CD4-positive, alpha-beta T cell treated with Interleukin-4 for 4 hours (primary cell): ENCODE measurements at places on chromosomes 1 and 21.

DNA sequence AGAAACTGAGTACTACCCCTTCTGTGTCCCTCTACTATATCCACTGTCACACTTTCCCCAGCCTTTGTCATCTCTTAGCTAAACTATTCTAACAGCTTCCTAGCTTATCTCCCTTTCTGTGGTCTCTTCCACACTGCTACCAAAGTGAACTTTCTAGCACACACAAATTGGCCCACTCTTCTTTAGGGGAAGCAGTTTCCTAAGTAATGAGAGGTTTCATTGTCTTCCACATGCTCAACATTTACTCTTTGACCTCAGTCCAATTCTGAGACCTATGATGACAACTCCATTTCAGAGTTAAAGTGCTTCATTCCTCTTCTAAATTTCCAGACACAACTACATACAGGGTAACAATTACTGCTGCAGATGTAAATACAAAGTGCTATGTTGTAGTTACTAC is 32.9 kb downstream of the SCYL3 start:
- DNase-seq, result no peak

- no peak for DNase-seq
Observed at GRCh38 chr1:235503403-235504121, 690 bp downstream of the B3GALNT2 start.

DNA sequence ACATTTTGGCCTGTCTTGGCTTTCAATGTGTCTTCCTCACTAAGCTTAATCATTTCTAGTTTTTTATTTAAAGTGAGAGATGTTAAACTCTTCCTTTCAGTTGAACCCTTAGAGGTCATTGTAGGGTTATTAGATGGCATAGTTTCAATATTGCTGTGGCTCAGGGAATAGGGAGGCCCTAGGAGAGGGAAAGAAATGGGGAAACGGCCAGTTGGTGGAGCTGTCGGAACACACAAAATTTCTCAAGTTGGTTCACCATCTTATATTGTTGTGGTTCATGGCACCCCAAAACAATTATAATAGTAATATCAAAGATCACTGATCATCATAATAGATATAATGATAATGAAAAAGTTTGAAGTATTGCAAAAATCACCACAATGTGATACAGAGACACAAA is 31.4 kb upstream of the KAZN start:
- DNase-seq, result no peak

- no peak for DNase-seq
Observed at GRCh38 chr21:38989745-38990423, 184.2 kb downstream of the ETS2 start.

- no peak for DNase-seq
Observed at GRCh38 chr1:52937433-52938182, 10.5 kb downstream of the SCP2 start.

DNA sequence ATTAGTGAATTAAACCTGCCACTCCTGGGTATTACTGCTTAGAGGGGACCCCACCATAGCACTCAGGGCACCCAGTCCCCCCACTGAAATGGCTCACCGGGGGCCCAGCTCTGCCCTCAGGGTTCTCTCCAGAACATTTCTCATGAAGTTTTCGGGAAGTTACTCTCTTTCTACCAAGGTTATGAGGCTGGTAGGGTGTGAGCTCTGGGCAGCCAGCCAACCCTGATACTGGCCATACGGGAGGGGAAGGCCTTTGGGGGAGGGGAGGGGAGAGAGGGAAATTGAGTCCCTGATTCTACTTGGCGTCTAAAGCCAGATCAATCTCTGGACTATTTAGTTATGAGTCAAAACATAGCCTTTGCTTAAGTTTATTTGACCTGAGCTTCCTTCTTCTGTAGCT is 12.9 kb upstream of the PDE9A start:
- no peak for DNase-seq

- DNase-seq, result no peak
Observed at GRCh38 chr1:162832470-162832869, 28.5 kb downstream of the CCDC190 start.

GRCh38 chr1:155250246-155250632 is 5.0 kb downstream of the ENTREP3 start:
- no peak for DNase-seq

GRCh38 chr1:230591678-230592077 is 50.6 kb upstream of the COG2 start:
- DNase-seq, result no peak

DNA sequence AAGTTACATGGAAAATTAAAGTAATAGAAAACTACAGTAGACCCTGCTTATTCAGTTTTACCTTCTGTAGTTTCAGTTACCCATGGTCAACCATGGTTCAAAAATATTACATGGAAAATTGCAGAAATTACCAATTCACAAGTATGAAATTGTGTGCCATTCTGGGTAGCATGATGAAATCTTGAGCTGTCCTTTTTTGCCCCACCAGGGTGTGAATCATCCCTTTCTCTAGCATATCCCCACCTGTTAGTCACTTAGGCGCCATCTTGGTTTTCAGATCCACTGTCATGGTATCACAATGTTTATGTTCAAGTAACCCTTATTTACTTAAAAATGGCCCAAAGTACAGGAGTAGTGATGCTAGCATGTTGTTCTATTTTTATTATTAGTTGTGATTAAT is 3.5 kb upstream of the LRIF1 start:
- no peak for DNase-seq

GRCh38 chr1:184524248-184524647 is 137.4 kb downstream of the C1orf21 start:
- no peak for DNase-seq

DNA sequence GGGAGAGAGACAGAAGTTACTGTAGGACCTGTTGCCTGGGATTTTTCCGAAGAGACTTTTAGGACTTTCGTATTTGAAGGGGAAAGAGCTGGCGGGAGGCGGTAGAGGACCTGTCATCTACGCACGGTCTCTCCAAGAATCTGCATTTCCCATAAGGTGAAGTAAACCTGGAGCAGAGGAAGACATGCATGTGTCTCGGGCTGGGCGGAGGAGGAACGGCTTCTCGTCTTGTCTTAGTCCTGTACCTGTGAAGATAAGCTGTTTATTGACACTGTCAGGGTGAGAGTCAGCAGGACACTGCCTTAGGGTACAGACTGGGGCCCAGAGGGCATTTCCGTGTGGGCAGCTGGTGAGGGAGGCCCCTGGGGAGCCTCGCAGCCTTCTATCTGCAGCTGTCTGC is 123.4 kb upstream of the COL6A1 start:
- no peak for DNase-seq

DNA sequence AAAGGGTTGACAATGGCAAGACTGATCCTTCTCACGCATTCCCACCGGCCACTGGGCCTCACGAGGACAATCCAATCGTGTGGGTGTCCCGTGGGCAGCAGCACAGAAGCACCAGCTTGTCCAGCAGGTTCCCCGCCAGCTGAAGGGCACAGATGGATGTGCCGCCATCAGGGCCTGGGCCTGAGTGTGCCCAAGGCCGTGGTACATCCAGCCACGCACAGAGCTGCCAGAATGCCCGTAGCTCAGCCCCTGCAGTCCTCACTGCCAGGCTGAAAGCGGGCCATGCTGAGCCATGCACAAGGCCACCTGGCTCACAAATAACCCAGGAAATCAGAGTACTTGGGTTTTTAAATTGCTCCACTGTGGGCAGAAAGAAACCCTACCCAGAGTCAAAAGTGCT is 7.0 kb downstream of the NPHP4 start:
- no peak for DNase-seq

- no peak for DNase-seq
Observed at GRCh38 chr1:176450526-176450925, 12.4 kb upstream of the PAPPA2 start.

DNA sequence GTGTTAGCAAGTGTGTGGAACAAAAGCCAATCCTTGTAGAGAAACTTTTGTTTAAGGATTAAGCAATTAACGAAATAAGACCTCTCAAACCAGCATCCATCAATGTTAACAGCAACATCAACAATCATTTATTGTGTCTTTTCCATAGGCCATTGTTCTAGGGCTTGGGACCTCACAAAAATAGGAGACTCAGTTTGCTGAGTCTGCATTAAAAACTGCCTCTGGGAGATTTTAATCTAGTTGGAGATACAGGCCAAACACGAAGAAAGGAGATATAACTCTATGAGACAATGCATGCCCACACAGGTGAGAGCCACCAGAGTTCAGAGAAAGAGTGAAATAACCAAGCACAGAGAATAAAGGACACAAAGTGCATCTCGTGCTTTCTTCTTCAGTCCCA is 14.4 kb upstream of the SELP start:
- no peak for DNase-seq

DNA sequence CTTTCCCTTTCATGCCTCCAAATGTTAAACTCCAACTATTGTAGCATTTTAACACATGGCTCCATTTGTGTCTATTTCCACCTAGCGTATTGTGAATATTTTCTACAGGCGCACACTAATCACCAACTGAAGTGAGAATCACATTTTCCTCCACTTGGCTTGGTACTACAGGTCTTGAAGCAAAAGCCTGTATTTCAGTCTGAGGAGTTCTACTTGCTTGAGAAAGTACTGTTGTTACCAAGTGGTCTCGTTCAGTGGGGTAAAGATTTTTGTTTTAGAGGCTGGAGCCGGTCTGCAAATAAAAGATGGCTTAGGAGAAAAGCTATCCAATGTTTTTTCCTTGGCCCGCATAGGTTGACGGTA is 550 bp upstream of the PTBP2 start:
- DNase-seq, result no peak

DNA sequence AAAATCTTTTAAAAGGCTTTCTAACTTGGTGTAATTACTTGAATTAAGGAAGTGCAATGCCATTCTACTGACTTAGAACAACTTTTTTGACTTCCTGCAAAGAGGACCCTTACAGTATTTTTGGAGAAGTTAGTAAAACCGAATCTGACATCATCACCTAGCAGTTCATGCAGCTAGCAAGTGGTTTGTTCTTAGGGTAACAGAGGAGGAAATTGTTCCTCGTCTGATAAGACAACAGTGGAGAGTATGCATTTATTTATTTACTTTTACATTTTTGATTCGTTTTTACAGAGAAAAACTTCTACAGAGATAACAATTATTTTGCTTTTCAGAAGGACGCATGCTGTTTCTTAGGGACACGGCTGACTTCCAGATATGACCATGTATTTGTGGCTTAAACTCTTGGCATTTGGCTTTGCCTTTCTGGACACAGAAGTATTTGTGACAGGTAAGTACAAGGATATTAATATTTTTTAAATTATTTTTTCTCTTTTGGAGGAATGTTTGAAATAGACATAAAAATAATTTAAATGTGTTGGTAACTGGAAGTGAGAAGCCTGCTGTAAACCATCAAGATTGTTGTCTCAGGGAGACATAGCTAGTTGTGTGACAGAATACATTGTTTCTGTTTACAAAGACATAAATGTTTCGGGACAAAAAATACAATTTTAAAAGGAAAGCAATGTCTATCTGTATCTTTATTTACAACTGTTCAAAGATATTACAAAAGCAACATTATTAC is at the start of gene PTPRC:
Gene PTPRC, plus strand, starts transcription at position 147 of the 742 bp plus-strand sequence. Its CDS starts 229 bp downstream, at position 376.
- peak; percentile 88 for DNase-seq

DNA sequence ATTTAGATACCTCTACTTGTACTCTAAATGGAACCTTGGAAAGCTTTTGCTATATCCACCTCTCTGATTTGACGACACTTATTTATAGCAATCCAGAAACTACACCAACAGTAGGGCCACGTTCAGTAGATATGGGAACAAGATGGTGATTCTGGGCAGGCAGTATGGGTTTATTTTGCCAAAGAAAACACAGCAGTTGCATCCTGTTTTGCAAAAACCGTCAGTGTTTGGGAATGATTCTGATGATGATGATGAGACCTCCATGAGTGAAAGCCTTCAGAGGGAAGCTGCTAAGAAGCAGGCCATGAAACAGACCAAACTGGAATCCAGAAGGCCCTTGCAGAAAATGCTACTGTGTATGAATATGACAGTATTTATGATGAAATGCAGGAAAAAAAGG is 41.5 kb upstream of the NEXN start:
- no peak for DNase-seq

DNA sequence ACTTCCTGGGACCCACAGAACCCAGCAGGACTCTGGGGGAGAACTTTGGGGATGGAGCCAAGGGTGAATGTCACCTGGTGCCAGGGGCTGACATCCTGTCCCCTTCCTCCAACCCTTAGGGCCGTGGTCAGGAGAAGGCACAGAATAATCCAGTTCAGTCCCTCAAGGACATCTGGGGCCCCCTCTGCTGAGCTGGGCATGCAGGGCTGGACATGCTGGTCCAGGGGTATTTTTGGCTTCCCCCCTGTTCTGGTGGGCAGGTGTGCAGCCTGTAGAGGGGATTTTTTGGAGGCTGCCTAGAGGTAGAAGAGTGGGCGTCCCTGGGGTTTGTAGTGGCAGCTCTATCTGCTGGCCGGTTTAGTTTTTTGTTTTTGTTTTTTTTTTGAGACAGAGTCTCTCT is 3.4 kb upstream of the CROCC start:
- DNase-seq, result no peak

- no peak for DNase-seq
Observed at GRCh38 chr1:157766792-157767191, 10.1 kb downstream of the FCRL2 start.

DNA sequence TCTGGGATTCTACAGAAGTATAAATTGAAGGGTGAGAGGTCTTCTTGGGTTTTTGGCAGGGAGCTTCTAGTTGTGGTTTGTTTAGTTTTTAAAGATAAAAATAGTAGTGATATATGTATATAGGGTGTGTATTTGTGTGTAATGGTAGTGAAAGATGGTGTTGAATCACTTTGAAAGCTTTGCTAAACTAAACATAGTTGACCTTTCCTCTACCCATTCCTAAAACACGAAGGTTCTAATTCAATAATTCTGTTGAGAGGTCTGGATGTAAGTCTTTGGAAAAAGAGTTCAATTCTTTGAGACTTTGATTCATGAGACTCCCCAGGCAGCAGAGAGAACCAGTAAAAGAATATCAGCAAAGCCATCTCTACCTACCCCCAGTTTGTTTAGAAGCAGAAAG is 247.9 kb upstream of the DUSP10 start:
- DNase-seq, result no peak

DNA sequence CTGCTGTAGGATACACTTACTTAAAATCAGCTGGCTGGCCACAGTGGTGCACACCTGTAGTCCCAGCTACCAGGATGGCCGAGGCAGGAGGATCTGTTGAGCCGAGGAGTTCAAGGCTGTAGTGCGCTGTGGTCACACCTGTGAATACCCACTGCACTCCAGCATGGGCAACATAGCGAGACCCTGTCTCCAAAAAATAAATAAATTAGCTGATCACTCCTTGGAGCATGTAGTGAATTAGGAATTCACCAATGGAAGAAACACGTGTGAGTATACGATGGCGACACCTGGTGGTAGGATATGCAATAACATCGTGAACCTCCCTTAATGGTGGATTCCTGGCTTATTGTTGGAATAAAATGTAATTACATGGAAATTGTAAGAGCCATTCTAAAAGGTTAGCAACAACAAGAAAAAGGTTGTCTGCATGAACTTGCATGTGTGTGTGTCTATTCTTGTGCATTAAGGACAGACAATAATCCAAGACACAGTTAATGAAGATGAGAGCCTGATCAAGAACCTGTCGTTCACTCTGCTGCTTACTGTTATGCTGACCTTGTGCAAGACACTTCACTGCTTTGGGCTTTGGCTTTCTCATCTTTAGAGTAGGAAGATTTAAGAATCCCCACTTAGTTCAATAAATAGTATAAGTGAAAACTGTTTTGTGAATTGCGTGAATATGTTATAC is 38.6 kb upstream of the COX20 start:
- DNase-seq, result peak; percentile 53

GRCh38 chr21:33783187-33783979 is 132.2 kb downstream of the ATP5PO start:
- DNase-seq, result no peak

GRCh38 chr1:40226192-40226591 is 21.5 kb upstream of the TMCO2 start:
- DNase-seq, result no peak

- DNase-seq, result no peak
Observed at GRCh38 chr1:93695411-93696005, 13.9 kb upstream of the BCAR3 start.

GRCh38 chr21:41847066-41847804 is 31.9 kb downstream of the PRDM15 start:
- no peak for DNase-seq
